Hematopoietic multipotent progenitor cell treated with erythropoietin and hydrocortisone succinate and interleukin-3 and kit ligand, for 15 days (in vitro differentiated cells): ENCODE measurements at places on chromosomes 5 and 9.

DNA sequence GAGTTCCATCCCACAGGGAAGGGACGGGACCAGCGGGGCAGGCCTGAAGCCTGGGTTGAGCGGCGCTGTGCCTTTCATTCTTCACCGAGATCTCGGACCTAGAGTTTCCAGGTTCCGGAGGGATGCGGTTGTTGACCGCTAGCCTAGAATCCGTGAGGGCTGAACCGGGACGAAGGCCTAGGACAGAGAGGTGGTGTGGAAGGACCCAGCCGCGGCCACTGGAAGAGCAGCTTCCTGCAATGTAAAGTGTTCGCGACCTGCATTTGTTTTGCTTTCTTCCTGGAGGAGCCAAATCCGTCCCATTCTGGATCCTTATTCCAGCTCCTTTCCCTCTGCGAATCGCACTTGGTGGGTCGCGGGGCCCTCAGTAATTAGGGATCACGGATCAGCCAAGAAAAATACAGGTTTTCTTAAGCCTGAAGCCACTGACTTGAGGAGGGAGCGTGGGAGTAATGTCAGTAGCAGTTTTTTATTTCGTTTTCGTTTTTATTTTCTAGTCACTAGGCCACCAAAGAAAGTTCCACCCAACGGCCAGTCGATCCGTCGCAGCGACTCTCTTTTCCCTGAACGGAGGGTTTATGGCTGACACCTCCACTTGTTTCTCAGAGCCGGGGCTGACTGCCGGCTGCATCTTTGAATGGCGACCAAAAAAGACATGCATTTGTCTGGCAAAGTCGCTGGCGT, 48.6 kb downstream of the ANXA2R start:
- no peak for DNase-seq

DNA sequence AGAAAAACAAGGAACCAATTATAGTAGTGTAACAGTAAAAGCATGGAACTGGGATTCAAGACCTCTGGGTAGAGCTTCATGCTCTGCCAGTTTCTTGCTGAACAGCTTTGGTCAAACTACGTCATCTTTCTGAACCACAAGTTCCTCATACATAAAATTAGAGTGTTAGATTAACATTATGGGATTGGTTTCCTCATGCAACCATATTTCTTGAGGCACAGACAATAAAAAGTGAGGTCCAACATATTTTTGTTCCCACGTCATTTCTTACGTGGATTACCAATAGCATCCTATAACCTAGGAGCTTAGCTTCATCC, 354.8 kb downstream of the TMEM232 start:
- DNase-seq = no peak

DNA sequence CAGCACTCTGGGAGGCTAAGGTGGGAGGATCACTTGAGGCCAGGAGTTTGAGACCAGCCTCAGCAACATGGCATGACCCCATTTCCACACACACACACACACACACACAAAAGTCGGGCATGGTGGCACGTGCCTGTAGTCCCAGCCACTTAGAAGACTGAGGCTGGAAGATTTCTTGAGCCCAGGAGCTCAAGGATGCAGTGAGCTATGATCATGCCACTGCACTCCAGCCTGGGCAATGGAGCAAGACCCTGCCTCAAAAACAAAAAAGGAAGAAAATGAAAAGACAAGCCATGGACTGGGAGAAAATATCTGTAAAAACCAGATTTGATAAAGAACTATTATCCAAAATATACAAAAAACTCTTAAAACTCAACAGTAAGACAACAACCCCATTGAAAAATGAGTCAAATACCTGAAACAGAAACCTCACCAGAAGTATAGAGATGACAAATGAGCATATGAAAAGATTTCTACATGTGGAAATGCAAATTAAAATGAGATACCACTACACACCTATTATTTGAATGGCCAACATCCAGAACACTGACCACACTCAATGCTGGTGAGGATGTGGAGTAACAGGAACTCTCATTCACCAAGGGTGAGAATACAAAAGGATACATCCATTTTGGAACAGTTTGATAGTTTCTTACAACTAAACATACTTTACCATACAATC, 24.7 kb downstream of the DNAJA1 start:
- no peak for DNase-seq

- no peak for DNase-seq
Measured at GRCh38 chr5:114223866-114224265, 138.0 kb upstream of the KCNN2 start.

DNA sequence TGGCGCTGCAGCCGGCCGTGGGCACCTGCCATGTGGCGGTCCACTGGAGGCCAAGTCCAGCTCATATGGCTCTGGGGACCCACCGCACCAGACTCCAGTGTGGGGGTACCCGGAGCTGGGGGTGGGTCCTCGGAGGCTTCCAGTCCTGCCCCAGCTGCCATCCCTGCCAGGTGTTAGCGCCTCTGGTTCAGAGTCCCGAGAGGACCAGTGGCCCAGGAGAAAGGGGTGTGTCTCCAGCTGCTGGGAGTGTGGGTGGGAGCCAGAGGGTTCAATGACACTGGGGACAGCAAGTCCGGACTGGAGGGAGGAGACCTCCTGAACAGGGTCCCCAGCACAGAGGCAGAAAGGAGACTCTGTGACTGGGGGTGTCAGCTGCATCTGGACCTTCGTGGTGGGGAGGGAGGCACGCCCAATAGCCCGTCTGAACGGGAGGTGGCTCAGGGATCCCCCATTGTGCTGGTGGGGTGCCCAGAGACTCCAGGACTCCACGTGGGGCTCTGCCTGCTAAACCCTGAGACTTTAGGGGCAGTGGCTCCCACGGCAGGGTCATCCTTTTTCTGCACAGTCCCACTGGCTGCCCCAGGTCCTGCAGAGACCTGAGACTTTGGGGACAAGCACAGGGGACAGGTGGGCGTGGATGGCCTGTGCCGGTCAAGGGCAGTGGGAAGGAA, 2.4 kb upstream of the AHRR start:
- DNase-seq = no peak
